ENCODE measurements at places on chromosomes 2 and 18.

GRCh38 chr2:171530378-171530777 is 8.1 kb downstream of the CYBRD1 start:
- DNase-seq: no peak

GRCh38 chr2:20115902-20116301 is 64.5 kb upstream of the LAPTM4A start:
- no peak for DNase-seq

DNA sequence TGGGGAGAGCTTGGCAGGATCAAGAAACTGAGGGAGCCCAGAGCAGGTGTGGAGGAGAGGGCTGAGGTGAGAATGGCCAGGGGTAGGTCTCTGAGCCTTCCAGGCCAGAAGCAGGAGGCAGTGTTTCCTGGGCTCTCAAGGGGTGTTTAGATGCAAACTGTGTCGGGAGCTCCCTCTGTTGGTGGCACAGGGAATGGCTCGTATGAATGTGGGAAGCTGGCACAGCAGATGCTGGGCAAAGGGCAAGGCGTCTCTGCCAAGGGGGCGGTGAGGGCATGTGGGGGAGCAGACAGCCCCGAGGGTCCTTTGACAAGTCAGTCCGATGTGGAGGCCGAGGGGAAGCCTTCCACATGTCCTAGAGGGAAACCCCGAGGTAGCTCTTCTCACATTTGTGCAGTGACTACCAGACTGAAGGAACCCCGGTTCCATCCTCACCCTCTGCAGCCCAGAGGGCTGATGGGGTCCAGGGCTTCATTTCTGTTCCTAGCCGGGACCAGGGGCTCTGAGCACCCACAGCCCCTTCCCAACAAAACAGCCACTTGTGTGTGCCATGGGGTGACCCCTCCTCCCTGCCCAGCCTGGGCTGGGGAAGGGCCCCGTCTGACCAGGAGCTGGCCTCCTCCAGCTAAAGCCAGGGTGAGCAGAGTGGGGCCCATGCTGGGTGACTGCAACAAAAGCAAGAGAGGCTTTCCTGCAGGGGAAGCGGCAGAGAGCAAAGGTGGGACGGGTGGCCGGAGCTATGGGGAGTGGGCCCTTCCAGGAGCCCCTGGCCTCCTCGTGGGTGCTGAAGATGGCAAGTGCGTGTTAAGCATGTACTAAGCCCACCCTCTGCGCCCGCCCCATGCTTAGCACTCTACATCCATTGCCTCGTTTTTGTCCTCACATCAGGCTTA is 103.4 kb downstream of the SEPTIN10 start:
- DNase-seq: peak; percentile 60

GRCh38 chr18:10197097-10197496 is 257.3 kb upstream of the APCDD1 start:
- DNase-seq: no peak

- DNase-seq: no peak
These were observed 106.4 kb upstream of the CELF4 start for GRCh38 chr18:37672001-37672400.

DNA sequence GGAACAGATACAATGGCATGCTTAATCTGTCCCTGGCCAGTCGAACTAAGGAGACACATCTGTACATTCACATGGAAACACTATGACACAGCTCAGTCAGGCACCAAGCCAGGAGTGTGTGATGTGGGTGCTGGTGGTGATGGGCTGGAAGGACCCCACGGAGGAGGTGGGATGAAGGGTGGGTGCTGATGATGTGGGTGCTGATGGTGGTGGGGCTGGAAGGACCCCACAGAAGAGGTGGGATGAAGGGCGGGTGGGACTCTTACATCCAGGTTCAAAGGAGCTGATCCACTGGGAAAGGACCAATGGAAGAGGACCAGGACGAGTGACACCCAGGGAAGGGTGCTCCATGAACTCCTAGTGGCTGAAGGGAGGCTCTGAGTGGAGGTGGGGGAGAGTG is 34.8 kb upstream of the ACAA2 start:
- no peak for DNase-seq

GRCh38 chr2:46535360-46535759 is 56.0 kb downstream of the TMEM247 start:
- DNase-seq: no peak

- no peak for DNase-seq
These were observed 44.3 kb upstream of the KCNG2 start for GRCh38 chr18:79753391-79753851.

- DNase-seq: no peak
These were observed 106.3 kb upstream of the B3GNT2 start for GRCh38 chr2:62089658-62090057.

- DNase-seq: no peak
These were observed 255.2 kb downstream of the CDH7 start for GRCh38 chr18:66005831-66006588.

- DNase-seq: no peak
These were observed 17.1 kb upstream of the THUMPD2 start for GRCh38 chr2:39796134-39796533.

DNA sequence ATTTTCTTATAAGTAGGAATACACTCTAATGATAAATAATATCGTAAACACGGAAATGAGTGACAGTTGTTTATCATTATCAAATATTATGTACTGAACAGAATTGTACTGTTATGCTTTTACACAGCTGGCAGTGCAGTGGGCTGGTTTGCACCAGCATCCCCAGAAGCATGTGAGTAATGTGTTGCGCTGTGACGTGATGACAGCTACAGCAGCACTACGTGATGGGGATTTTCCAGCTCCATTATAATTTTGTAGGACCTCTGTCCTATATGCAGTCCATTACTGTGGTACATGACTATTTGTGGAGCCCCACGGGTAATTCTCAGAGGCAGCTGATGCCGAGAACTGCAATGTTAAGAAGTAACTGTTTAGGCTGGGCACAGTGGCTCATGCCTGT is 77.3 kb upstream of the ATG16L1 start:
- DNase-seq: no peak

DNA sequence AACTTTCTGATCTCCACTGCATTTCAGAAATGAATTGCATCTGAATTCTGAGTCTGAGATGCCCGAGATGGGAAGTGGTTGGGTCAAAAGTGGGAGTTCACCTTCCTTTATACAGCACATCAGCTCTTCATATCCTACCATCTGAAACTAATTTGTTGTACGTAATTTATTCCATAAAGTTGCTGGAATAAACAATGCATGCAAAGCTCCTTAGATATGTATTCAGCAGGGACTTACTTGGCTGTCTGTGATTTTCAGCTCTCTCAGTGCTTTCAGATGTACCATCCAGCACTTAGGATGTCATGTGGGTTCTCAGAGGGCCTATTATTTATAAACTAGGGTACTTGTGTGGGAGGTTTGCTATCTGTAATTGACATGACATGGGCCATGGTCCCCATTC is 46.9 kb upstream of the EFEMP1 start:
- no peak for DNase-seq

- DNase-seq: peak; percentile 5
These were observed 106.3 kb downstream of the EPHA4 start for GRCh38 chr2:221465776-221466175.

- DNase-seq: peak; percentile 21
These were observed 886 bp downstream of the PRKCE start for GRCh38 chr2:45652090-45653031.

GRCh38 chr2:194166818-194167217 is 1490.2 kb upstream of the SLC39A10 start:
- DNase-seq: no peak
